ENCODE measurements at places on chromosomes 2 and 18.
A peak's percentile ranks its signal among the peaks of the same experiment; 100 is the strongest.

- DNase-seq = peak; percentile 80
Observed at GRCh38 chr18:48330016-48330991, 78.9 kb downstream of the ZBTB7C start.

DNA sequence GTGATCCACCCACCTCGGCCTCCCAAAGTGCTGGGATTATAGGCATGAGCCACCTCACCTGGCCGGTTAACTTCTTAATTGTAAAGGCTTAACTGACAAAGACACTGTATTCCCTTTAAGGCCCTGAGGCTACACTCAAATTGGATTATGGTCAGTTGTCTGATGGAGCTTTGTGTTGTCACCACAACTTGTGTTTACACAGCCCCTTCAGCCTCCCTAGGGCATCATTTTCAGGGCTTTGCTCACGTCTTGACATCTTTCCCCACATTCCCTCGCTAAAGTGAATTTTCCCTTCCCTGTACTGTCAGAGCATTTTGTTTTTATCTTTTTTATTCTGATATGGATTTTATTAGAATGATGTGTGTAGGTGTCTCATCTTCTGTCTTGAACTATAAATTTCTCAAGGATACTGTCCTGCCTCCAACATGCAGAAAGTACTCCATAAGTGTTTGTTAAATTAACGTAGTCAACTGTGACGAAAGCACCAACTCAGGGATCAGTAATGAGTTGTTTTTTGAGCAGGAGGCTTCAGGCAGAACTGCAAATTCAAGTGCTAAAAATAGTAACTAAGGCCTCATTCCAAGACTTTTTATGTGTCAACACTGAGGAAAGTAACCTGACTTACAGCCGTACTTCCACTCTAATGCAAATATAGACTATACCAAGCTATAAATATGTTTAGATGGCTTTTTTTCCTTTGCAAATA, 77.1 kb upstream of the NARS1 start:
- DNase-seq = no peak

- DNase-seq = no peak
Observed at GRCh38 chr2:99380376-99381010, 43.3 kb downstream of the EIF5B start.

- DNase-seq = no peak
Observed at GRCh38 chr18:13676471-13676870, 49.9 kb downstream of the FAM210A start.

DNA sequence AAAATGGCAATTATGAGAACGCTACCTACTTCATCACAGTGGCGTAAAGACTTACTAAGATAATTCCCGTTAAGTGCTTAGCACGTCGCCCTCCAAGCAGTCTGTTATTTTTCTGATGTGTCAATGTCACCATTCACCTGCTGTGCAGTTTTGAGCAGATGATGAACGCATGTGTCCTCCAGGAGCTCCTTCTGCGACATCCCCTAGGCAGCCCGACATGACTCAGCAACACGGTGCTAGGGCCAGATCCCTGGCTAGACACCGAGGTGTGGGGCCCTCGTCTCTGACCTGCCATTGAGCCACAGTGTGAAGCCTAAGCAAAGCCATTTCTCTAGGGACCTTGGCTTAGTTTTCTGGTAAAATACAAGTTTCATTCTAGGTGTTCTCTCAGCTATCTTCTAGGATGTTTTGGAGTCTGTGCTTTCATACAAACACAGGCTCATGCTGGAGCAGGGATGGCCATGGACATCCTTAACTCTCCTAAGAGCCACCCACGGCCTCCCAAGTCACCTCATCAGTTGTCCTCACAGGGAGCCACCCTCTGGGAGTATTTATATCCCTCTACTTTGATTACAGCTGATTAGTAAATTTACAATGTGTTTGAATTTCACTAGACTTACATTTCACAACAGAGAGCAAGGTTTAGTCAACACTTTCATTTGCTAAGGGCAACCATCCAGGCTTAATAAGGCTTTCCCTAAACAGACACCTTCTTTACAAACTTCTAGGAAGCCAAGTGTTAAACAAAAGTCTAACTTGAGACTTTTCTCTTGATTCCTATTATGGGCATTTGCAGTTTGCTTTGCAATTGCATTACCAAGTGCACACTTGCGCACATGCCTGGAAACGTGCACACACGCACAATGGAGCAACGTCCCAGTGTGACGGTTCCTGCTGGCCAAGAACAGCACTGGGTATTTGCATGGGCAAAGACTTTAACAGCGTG, 376.8 kb upstream of the ID2 start:
- no peak for DNase-seq

DNA sequence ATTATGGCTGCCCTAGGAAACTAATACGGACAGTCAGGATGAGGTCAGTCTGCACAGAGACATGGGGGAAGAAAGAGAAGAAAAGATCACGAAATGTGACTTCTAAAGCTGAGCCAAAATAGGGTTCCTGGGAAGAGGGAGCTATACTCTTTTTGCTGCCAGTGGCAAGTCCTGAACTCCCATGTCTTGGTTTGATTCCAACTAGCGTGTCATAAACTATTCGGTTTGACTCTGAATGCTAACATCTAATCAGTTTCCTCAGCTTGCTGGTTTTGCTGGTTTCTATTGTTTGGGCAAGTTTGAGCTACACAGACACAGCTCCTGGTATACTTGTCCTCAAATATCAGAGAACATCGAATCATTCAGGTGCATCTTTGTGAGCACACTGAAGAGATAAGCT, 80.5 kb upstream of the CYP1B1 start:
- no peak for DNase-seq

DNA sequence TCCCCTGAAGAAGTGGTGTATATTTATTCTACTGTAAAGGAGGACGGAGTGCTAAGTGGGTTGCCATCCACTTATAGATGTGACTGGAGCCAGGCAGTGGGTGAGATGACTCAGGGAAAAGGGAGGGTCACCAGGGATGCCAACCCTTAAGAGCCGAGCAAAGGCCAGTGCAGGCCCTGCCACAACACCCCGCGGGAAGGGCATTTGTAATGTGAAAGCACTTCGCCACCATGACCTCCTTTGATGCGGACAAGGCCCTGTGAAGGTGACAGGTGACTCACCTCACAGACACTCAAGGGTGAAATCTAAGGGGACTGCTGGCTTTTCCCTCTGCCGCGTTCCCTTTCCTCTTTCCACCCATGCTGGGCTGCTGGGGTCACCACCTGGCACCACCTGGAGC, 50.2 kb upstream of the MRPL33 start:
- peak; percentile 67 for DNase-seq

- no peak for DNase-seq
Observed at GRCh38 chr2:45009303-45009927, at the start of gene SIX2. Gene SIX2 (minus strand): TSS chr2:45009452. CDS start chr2:45009110, 342 bp downstream.

- DNase-seq = no peak
Observed at GRCh38 chr2:211836409-211836808, 702.2 kb downstream of the ERBB4 start.

DNA sequence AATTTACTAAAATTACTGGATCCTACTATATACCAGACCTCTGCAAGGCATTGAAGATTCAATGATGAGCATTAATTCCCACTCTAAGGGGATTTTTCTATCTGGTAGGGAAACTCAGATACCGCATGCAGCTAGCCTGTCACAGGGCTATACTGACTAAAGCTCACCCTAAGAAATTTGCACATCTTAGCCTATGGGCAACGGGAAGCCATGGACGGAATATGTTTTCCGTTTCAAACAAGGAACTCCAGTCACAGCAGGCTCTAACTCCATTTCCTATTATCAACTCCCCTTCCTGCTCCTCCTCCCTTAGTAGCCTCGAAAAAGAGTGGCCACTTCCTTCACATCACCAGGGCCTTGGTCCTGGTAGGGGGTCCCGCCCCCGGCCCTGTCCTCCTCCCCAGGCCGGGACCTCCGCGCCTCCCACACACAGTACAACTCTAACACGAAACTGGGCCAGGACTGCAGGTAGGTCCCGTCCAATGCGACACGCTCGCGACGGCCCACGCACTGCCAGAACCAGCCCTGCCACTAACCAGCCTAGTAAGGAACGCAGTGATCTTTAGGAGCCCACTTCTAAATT, 659 bp upstream of the COX5B start:
- DNase-seq = no peak

- no peak for DNase-seq
Observed at GRCh38 chr2:221673248-221673647, 101.1 kb upstream of the EPHA4 start.

DNA sequence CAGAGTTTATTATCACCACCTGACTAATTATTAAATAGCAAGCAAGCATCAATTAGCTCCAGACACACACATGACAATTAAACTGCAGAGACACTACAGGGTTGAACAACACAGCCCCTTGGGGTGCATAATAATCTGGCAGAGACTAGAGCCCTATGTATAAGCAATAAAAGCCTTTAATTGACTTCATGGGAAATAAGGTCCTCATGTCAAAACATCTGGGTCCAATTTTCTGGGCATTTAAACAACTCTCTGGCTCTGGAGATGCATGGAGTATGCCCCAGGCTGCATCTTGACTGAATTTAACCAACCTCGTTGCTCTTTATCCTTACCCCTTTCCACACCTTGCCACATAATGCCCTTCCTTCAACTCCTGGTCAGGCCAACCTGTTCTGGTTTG, 270.7 kb upstream of the THUMPD2 start:
- no peak for DNase-seq

DNA sequence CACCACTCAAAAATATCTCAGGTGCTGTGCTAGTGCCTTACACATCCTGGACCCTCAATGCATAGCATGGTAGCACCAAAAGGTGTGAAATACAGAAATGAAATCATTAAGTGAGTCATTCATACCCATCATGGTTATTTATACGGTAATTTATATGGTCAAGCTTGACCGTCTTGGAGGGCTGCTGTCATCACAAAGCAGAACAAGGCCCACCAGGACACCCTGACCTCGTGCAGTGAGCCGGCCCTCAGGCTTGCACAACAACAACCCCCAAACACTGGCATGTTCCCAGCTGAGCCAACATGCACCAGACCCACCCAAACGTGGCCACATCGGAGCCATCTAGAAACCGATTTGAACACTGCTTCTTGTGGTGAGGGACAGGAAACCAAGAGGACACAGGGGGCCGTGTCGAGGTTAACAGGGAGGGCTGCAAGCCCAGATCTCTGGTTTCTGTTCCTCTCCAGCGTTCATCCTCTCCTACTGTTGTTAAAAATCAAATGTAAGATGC, 378.5 kb upstream of the ID2 start:
- DNase-seq = no peak

GRCh38 chr2:8310557-8311455, 371.1 kb upstream of the ID2 start:
- no peak for DNase-seq

DNA sequence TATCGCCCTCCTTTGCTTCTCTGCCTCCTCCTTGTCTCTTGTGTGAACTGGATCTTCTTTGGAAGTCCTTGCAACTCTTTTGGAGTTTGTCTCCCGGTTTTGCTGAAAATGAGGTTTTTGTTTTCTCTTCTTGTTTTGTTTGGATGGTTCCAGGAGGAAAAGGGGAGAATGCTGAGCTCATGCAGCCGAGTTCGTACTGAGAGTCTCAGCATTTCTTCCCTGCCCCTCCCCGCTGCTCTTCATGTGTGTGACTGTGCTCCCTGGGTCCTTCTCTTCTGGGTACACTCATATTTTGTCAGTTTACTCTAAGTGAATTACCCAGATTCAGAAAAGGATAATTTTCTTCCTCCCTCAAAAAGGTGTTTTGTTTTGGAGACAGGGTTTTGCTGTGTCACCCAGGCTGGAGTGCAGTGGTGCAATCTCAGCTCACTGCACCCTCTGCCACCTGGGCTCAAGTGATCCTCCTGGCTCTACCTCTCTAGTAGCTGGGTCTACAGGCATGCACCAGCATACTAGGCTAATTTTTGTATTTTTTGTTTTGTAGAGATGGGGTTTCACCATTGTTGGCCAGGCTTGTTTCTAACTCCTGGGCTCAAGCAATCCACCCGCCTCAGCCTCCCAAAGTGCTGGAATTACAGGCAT, 142.9 kb upstream of the IL1R2 start:
- DNase-seq = no peak

DNA sequence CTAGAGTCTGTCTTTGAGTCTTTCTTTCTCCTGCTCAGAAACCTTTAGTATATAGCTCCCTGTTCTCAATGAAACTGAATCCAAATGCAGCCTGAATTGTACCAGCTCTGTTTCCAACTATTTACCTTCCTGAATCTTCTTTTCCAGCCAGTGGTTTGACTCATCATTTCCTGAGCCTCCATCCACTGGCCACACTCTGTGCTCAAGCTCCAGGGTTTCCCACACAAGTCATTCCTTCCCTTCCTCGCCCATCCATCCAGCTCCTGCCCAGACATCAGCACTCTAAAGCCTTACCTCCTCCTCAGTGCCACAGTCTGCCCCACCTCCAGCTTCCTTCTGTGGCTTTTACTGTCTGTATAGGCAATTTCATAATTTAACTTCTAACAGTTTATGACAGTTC, 233.6 kb upstream of the RASGRP3 start:
- no peak for DNase-seq

- DNase-seq = no peak
Observed at GRCh38 chr18:1037776-1038175, 133.1 kb downstream of the ADCYAP1 start.

GRCh38 chr2:55111230-55111569, 60.9 kb upstream of the RTN4 start:
- DNase-seq = no peak

- peak; percentile 45 for DNase-seq
Observed at GRCh38 chr18:58785171-58785805, 79.4 kb upstream of the ZNF532 start.

- DNase-seq = no peak
Observed at GRCh38 chr18:66724664-66725356, 120.9 kb upstream of the CDH19 start.

- no peak for DNase-seq
Observed at GRCh38 chr2:201551901-201552300, 91.4 kb downstream of the TMEM237 start.

- peak; percentile 61 for DNase-seq
Observed at GRCh38 chr2:237156031-237156856, 70.6 kb downstream of the COPS8 start.

DNA sequence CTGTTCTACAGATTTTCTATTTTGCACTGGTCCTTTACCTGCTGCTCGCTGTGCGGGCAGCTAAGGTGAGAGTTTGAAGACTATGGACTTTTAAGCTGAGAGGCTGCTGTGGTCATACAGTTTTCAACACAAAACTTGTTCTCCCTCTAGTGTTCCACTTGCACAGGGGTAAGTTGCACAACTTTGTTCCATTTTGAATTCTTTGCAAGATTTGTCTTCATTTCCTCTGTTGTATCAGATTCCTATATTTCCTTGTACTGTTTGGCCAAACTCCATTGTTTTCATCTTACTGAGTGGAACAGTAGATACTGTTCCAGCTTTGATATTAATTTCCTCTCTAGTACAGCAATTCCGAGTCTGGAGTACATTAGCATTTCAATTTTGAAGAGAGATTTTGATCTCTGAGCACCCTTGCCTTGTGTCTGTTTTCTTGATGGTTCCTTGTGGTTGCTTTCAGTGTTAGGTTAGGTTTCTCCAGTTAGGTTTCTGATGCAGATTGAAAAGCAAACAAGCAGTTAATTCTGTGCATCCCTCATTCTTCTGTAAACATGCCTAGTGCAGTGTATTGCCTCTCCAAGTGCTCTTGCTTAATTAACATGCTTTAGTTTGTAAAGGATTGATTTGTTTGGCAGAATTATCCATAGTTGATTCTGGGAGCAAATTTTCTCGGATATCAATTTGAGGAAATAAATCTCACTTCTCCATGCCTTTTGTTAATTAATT, 188.8 kb downstream of the PTPRM start:
- DNase-seq = no peak
